ENCODE measurements at places on chromosomes 6 and 20. TPM values are rescaled to one million over a fixed set of nuclear protein-coding genes. Genes with fewer than 3 reads are reported as not detected.

DNA sequence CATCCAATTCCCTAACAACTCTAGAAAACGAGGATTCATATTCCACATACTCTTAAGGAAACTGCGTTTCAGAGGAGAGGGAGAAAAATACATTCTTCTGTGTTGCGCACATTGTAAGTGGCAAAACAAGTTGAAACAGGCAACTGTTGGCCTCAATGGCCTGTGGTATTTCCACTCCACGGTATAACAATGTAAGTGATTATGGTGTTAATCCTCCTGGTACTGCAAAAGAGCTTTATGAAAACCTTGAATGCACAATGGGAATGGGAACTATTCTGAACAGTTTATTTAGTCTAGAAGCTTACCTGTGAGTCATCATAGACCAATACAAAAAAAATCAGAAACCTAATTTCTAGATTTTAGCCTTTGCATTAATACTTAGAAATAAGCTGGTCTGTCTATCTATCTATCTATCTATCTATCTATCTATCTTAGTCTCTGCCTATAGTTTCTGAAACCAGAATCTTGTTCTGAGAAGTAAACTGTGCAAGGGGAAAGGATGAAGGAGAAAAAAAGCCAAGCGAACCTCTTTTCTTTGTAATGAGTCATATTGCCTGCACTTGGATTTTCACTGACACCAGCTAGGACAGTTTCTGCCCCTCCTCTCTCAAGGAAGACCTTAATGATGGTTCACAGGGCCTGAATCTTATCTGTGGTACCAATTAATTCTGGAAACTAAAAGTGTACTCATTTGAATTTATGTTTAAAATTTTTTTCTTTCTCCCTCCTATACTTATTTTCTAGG is 101.5 kb downstream of the RNF144B start:
- DNase-seq, result no peak

DNA sequence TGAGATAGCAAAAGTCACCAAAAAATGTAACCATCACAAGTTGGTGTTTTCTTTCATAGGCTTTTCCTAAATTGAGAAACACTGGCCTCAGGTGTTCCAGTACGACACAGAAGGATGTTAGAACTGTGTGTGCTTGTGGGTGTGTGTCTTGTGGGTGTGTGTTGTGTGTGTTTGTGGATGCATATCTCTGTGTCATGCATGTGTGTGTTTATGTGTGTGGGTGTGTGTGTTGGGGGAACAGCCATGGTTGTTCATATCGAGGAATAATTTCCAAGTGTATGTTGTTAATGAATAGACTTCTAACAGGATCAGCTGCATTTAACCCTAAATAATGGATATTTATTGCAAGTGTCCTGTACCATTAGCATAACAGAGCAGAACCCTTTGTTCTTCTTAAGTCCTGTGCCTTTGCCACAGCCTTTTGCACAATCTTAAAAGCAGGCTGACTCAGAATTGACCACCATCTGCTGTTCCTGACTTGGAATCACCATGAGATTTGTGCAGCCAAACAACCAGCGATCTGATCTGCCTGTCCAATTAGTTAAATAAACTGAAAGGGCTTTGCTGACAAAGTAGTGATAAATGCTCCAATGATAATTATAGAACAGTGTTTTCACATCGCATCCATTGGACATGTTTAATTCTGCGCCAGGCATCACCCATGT is 7.6 kb downstream of the CD93 start:
- DNase-seq, result no peak

DNA sequence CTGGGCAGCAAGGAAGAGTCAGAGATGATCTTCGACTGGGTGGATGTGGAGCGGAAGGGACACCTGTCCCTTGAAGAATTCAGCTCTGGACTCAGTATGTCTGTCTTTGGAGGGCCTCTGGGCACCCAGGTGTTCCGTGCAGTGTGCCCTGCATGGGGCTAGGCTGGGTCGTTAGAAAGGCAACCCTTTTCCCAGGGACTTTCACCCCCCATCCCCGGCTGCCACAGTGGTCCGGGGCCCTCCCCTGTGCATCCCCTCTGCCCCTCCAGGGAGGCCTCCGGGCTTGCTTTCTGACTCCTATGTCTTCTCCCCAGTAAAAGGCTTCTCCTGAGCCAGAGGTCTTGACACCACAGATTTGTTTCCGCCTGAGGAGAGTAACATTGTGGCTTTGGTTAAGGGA is 16.2 kb downstream of the RAB44 start:
- no peak for DNase-seq

GRCh38 chr6:156795825-156796224 is 18.6 kb downstream of the ARID1B start:
- peak; percentile 32 for DNase-seq

DNA sequence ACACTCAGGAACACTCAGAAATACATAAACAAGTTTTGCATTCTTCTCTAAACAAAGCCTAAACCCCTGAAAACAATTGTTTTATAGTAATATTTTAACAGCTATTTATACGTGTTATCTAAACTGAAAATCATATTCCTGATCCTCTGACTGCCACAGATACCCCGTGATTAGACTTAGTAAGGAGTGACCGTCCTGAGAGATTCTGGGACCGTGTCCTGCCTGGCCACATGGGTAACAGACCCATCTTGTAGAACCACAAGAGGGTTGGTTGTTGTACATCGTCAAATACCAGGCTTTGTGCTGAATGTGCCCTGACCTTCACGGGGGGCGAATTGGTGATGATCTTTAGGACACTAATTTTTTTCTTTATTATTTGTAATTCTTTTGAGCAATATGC is 214.4 kb downstream of the TMEM242 start:
- DNase-seq, result no peak

DNA sequence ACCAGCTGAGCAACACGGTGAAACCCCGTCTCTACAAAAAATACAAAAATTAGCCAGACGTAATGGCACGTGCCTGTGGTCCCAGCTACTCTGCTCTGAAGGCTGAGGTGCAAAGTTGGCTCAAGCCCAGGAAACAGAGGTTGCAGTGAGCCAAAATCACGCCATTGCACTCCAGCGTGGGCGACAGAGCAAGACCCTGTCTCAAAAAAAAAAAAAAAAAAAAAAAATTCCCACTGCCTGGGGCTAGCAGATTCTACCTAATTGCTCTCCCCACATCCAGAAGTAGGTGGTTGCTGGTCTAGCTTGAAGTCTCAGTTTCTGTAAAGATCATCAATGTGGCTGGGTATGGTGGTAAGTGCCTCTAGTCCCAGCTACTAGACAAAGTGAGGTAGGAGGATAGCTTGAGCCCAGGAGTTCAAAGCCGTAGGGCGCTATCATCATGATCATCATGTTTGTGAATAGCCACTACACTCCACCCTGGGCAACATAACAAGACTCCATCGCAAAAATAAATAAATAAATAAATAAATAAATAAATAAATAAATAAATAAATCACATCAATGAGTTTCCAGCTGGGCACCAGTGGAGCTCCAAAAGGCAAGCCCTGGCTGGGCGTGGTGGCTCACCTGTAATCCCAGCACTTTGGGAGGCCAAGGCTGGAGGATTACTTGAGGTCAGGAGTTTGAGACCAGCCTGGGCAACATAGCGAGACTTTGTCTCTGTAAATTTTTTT is 6.3 kb upstream of the AP5S1 start:
- DNase-seq, result peak; percentile 17

DNA sequence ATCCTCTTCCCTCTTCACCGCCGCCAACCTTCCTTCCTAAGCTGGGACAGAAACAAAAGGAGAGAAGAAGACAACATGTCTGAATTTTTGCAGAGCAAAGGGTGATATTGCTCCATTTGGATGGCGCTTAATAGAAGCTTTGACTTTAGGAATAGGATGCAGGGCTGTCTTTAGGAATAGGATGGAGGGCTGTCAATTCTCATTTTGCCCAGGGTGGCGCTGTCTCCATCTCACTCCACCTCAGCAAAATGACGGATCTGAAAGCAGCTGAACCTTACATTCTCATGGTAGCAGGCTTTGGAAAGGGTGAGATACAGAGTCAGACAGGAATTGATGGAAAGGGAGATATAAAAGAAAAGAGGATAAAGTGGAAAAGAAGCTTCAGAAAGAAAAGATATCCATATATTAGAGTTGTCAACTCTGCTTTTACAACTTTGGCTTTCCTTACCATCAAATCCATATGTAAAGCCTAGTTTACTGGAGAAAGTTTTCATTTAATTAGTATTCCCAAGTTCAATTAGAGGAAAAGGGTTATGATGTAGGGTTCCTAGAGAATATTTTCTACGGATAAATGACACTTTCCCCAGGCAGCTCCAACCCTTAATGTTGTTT is 2.4 kb downstream of the MTCL3 start:
- peak; percentile 49 for DNase-seq

The ALDH5A1 gene
- 5.9 TPM for total RNA-seq

The BEND3 gene
- 2.3 TPM for total RNA-seq

The DDX27 gene
- total RNA-seq, result 23.5 TPM

The AGER gene
- total RNA-seq, result 3.7 TPM

The MAP3K5 gene
- 1.9 TPM for total RNA-seq
